Natural killer cell (primary cell): ENCODE measurements at places on chromosomes 2 and 18.

DNA sequence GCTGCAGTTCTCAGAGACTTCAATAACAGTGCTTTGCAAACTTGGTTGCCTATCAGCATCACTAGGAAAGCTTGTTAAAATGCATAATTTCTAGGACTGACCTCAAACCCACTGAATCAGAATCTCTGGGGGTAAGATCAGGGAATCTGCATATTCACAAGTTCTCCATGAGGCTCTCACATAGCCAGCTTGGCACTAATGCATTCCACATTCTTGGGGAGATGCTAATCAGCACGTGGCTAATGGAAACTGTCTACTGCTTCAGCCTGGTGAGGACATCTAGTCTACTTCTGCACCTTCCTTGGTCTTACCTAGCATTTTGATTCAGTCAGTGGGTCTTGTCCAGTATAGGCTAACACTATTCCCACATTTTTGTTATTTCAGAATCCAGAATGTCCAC, 56.3 kb downstream of the RBKS start:
- no peak for DNase-seq

DNA sequence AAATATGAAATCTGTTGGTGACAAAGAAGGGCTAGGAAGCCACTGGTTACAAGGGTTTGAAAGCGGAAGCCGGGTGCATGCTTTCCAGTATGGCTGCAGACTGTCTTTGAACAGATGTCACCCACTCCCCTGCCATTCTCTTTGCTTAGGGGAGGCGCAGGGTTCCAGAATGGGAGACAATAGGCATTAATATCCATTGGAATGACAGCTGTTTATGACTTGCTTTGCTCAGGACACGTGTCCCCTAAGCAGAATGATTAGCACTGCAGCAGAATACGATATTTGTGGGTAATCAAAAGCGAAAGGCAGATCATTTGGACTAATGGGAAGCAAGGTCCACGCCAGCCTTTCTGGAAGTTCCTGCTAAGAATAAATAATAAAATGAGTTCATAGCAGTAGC, 25.8 kb upstream of the NRP2 start:
- DNase-seq = no peak

GRCh38 chr2:237968048-237968862, 1.4 kb downstream of the UBE2F start:
- no peak for DNase-seq

DNA sequence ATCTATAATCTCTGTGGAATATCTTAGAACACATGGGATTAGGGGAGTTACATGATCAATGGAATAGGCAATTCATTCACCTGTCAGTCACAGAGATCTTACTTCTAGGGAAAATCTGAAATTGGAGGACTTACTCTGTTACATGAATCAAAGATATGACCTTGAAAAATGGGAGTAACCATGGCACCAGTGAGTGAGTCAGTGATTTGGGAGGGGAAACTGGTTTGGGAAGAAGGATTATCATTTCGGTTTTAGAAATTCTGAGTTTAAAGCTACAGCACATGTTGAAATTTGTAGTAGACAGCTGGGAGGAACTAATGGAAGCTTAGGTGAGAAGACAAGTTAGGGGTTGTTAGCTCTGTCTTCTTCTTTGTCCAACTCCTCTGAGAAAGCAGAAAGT, 153.7 kb downstream of the CAMKMT start:
- no peak for DNase-seq

GRCh38 chr2:36889795-36890194, 76.5 kb downstream of the STRN start:
- DNase-seq = no peak

DNA sequence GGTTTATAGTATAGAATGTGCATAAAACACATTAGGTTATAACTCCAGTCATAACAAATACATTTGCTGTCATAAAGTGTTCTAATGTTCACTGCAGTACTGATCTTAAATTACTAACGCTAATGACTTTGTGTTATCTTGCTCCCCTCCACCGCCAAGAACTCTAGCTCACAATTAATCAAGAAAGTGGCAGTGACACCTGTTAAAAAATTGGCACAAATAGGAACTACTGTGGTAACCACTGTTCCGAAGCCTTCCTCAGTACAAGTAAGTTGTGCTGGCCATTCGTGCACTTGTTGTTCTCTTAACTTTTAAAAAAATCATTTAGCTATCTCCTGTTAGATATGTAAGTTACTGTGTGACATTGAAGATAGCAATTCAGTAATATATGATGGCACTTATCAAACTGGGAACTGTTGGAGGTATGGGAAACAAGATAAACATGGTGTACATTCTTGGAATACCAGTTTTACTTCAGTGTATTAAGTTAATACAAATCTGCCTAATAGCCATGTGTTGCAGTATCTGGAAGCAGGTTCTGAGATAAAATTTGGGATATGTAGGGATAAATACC, 41.2 kb downstream of the TAF4B start:
- no peak for DNase-seq

DNA sequence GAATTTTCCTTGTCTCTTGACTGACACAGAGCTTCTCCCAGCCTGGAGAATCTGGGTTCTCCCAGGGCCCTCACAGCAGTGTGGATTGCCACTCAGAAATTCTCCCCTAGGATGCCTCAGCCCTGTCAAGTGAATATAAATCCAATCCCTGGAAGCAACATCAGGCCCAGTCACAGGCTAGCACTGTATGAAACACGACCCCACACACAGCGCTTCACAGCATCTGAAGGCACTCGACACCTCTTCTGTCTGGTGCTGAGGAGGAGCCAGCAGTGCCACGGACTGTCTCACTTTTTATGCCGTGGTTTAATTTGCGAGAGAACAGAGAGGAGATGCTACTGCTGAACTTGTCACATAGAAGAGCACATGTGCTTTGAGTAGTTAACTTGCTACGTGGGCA, 164.5 kb downstream of the NAPG start:
- DNase-seq = no peak

DNA sequence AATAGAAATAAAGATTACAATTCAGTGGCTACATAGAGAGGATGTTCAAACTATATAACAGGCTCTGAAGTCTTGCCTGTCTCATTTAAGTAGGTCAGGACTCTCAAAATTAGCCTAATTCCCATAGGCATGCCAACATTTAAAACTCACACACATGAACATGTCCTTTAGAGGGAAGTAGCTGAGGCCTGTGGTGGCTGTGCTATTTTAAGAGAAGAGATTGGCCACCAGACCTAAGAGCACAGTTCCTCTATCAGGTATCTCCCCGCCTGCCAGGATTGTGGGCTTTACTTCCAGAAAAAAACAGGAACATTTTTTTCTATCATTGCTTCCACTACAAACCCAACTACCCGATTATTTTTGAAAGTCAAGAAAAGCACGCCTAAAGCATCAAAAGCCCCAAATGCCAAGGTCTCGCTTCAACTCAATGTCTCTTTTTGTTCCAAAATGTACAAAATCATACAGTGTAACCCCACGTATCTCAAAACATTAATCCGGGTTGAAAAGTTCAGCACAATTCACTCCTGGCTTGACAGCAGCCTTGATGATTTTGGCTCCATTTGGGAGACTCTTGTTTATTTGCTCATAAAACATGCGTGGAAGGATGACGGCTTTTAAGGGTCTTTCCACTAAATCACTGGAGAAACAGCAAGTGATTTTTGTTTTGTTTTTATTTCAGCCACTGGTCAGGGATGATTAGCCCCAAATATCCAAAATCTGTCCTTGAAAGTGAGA, 15.3 kb downstream of the FHL2 start:
- DNase-seq = no peak

GRCh38 chr2:199100326-199101110, 357.2 kb downstream of the SATB2 start:
- no peak for DNase-seq

- no peak for DNase-seq
Measured at GRCh38 chr2:67165523-67165990, 231.6 kb upstream of the ETAA1 start.

DNA sequence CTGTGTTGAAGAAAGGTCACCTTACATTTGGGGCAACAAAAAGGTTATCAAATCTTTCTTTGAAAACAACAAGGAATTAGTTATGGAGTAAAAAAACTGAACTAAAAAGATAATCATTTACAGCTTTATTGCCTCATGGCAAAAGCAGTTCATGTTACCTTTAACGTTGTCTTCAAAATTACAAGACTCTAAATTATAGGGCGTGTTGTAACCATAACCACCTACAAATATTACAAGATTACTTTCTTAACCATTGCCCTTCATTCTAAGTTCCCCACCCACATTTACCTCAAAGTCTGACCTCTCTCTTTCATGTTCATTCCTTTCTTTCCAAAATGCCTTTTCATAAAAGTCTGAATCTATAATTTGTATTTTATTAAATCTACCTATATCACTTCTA, 74.6 kb upstream of the LRATD1 start:
- no peak for DNase-seq

DNA sequence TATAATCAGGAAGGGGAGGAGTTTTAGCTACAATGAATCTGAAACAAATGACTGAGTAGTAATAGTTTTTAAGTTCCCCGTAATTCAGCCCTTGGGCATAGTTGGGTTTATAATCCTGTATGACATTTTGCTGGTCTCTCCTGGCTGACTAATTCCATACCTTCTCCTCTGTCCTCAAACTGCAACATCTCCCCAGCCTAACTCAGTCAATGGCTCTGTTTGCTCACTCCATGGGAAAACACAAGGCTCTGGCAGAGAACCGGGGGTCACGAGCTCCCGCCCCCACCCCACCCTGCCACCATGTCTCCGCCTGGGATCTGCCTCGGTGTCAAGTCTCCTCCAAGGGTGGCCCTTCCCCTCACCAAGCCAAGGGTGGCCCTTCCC, 168.6 kb downstream of the HDAC4 start:
- DNase-seq = no peak

DNA sequence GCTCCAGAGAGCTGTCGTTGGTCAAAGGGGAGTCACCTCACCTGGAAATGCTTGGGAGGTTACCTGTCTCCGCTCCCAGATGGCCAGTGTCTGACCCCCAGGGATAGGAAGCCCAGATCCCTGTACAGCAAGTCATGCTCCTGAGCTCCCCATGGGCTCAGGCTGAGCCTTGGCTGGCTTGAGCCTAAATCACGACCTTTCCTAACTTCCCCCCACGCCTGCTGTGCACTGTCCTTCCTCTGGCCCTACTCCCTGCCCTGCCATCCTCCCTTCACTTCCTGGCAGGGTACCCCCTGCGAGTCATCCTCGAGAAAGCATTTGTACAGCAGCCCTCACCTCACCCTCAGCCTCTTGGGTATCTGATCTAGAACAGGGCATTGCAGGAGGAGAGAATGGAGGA, 9.2 kb upstream of the HDAC4 start:
- no peak for DNase-seq

GRCh38 chr2:70141212-70141901, 49.5 kb downstream of the C2orf42 start:
- peak; percentile 88 for DNase-seq

GRCh38 chr2:23801396-23801795, 125.5 kb downstream of the ATAD2B start:
- no peak for DNase-seq
